ENCODE measurements at places on chromosomes 16 and 17.

- DNase-seq: peak; percentile 89
Observed at GRCh38 chr17:82496529-82497434, 22.8 kb upstream of the FOXK2 start.

- DNase-seq: no peak
Observed at GRCh38 chr16:21973945-21974344, 20.8 kb downstream of the UQCRC2 start.

- DNase-seq: no peak
Observed at GRCh38 chr16:324451-325334, 27.8 kb downstream of the AXIN1 start.

DNA sequence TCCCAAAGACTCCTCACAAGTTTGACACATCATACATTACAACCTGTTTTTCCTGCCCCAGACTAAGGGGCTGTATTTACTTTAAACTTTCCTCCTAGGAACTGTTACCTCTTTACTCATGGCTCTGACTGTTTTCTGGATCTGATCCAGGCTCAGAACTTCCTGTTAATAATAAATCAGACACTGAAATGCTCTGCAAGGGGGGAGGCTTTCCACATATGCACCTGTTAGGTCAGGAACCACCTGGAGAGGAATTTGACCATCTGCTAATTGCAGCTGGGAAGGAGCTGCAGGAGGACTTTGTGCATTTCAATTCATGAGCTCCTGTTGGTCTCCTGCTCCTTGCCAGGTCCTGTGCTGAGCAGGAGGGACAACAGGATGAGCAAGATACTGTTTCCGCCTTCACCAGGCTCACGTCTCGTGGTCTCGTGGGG lies 476.9 kb upstream of the CDH5 start:
- DNase-seq: peak; percentile 2

DNA sequence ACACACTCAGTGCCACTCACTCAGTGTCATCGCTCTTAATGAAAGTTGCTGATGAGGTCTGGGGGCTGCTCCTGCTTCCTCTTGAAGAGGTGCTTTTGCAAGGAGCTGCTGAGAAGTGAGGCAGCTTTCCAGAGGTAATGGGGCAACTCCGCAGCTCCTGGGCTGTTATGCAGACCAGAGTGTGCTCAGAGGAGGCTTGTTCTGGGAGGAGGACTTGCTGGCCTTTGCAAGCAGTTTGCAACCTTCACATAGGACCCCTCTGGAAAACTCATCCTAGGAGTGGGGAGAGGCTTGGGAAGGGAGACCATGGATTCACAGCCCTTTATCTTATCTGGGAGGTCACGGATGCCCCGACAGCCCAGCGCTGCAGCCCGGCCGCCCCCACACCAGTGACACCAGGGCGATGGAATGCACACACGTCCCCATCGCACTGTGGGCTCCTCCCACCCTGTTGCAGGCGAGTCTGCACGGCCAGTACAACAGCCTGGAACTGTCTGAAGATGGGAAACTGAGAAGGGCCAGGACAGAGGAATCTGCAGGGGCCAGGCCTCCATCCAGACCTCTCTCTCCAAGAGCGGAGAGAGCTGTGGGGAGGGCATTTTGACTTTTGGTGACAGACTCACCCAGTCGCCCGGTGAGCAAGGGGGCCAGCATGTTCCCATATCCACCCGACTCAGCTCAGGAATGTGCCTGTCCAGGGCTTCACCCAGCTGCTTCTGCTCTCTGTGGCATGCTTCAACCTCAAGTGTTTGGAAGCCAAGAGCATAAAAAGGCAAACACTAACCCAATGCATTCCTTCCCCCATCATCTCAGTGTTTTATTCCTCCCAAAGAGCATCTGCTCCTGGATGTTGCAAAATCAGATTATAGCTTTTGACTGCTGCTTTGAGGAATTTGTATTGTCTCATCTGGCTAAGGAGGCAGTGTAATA lies 78.6 kb upstream of the ZNF469 start:
- peak; percentile 95 for DNase-seq

DNA sequence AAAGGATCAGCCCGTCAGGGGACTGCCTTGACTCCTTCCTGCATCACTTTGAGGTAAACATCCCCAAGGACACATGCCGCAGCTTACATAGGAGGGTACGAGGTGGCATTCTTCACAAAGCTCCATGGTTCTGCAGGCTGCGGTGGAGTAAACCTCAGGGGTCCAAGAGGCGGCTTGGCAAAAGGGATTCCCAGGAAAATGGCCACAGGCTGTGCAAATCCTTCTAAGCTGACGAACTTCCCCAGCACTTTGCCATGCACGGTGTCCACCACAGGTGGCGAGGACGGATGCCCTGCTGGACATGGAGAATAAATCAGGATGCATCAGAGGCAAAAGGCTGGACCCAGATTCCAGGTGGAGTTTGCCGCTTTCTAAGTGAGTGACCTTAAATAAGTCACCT lies 4.2 kb downstream of the CES1 start:
- no peak for DNase-seq

DNA sequence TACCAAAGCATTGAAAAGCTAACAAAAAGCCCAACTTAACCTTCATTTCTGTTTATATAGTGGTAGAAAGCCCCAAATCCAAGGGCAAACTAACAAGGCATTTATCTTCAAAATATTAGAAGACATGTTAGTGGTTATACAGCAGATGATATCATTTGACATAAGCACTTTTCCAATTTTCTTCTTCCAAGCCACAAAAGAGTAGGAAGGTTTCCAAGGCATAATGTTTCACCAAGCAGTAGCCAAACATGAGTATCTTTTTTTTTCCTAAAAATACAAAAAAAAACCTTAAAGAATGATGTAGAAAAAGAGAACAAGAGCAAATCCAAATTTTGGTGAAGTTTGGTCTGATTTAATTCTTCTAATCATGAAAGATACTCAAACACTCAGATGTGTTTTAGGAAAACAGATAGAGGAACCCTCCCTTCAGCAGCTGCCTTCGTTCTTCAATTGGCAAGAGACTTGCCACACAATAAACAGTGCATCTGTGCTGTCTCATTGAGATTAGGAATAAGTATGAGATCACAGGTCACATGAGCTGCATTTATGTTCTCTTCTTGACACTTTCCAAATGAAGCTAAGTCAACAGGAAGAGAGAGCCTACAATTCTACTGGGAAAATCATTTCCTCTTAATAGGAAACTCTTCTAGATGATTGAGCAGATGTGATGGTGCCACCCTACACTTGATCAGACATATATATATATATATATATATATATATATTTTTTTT lies 106.7 kb downstream of the TTC19 start:
- peak; percentile 89 for DNase-seq

GRCh38 chr16:84562174-84562815 lies 55.6 kb downstream of the COTL1 start:
- DNase-seq: no peak

GRCh38 chr16:3194792-3195191 lies 6.8 kb downstream of the OR1F1 start:
- DNase-seq: no peak

DNA sequence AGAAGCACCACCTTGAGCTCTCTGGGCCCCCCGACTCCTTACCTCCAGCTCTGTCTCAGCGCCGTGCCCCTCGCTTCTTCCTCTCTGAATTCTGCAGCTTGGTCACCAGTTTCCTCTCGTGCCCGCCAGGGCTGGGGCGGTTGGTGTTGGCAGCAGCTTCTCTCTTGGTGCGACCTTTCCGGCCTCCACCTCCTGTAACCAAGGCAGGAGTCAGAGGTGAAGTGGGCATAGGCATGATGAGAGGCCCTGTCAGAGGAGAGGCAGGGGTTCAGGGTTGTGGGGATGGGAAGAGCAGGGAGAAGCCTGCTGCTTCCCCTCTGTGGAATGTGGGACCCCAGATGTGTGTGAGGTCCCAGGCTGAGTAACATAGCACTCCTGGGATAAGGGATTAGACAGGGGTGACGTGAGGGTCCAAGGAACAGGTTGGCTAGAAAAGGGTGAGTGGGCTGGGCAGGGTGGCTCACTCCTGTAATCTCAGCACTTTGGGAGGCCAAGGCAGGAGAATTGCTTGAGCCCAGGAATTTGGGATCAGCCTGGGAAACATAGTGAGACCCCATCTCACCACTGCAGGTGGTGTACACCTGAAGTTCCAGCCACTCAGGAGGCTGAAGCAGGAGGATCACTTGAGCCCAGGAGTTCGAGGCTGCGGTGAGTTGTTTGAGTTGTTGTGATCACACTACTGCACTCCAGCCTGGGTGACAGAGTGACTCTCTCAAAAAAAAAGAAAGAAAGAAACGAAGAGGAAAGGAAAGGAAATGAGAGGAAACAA lies 626 bp downstream of the NUPR1 start:
- no peak for DNase-seq

DNA sequence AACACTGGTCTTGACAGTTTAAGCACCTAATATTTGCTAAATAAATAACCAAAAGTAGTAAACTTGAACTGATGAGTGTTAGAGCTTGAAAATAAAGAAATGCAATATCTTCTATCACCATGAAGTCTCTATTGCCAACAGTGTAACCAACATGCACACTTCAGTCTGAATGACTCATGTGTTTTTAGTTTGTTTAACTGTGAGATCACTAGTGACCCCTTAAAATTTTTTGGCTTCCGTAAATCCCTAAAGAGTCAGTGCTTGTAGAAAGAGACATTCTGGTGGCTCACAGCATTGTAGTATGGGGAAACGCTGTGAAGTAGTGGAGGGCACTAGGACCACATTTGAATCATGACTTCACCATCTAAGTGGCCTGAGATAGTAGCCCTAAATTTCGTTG lies 341.1 kb downstream of the PMP22 start:
- peak; percentile 87 for DNase-seq

DNA sequence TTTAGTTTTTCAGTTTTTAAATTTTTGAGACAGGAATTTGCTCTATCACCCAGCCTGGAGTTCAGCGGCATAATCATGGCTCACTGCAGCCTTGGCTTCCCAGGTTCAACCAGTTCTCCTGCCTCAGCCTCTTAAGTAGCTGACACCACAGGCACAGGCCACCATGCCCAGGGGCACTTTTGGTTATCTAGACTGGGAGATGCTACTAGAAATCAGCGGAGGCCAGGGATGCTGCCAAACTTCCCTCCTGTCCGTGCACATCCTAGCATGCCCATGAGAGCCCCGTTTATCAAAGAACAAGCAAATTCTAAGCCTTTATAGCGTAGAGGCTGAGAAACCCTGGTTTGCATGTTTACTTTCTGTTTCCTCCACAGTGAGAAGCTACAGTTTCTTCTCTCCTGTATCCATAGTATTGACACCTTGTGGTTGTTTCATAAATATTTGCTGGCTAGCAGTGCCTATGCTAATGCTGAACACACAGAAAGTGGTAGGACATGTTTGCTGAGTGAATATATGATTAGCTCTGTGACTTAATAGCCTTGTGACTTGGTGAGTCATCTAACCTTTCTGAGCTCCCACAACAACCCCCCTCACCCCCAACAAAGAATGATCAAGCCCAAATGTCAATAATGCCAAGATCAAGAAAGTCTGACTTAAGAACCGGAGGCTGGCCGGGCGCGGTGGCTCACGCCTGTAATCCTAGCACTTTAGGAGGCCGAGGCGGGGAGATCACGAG lies 39.2 kb upstream of the MAF start:
- DNase-seq: no peak

GRCh38 chr16:6846452-6846851 lies 486.2 kb upstream of the RBFOX1 start:
- no peak for DNase-seq

DNA sequence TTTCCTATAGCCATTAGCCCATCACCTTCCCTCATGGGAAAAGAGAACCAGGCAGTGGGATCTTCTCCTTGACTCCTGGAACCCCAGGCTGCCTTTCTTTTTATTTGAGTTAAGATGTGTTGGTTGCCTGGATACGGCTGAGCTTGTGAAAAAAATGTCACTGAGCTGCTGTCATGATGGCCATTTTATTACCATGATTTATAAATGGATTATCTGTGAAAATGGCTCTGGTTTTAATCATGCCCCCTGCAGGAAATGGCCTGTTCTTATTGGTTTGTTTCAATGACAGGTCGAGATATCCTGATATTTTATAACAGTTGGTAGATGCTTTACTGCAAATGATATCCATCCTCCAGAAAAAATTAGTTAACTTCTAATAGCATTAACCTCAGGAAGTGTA lies 640.4 kb downstream of the CDH11 start:
- no peak for DNase-seq

DNA sequence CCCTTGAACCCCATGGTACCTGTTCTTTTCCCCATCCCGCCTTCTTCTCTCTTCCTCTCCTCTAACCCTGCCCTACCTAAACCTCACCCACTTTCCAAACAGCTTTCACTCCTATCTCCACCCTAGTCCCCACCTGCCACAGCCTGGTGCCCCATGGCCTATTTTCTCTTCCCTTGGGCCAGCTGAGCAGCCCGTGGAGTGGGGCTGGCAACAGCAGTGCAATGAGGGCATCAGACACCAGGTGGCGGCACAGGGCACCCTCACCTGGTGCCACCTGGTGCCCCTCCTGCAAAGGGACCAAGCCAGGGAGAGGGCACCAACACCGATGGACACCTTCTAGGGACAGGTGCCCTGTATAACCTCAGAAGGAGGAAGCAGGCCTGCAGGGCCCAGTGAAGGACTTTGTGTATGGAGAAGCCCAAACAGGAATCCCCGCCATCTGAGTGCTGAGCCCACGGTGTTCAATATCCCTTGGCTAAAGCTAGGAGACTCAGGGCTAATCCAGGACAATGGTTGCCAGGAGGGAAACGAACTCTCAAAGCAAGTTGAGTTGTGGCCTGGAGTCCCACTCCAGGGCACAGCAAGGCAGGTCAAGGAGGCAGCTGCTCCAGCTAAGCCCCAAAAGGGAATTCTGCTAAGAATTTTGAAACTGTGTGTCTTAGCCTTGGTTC lies 4.0 kb upstream of the ABCC3 start:
- DNase-seq: no peak

DNA sequence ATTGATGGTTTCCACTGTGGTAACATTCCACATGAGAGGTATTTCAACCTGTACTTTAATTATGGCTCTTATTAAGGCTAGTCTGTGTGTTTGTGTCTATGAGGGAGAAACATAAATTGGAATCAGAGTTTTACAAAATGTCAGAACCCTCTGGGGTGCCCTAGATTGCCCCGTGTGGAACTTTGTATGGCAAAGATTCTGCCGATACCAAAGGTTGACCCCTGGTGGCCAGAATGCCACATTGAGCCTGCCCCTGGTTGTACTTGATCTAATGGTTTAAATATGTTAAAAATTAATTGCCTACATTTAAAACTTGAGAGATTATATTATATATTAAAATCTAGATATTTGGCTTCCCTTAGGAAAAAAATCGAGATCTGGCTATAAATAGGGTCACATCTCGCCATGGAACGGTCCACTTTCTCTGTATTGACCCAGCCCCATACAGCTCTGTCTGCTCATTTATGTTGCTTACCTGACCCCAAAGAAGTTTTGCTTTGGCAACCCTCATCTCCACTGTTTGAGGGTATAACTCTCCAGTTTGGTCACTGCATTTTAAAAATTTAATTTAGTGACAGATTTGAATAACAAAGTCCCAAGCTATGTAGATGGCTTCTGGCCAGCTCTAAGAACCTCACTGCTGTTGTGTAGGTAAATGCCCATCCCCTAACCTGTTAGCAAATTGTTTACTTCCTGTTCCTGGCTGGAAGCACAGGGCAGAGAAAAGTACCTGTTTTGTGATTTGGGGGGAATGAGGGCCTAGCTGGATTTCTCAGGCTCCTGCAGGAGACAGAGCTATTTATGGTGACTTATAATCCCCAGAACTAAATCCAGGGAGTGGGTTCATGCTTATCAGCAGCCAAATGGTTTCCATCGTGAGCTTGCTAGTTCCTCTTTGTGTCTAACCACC lies 95.0 kb downstream of the PLCG2 start:
- peak; percentile 43 for DNase-seq
